ENCODE measurements at places on chromosomes 1 and 21. TPM values are rescaled to one million over a fixed set of nuclear protein-coding genes. Genes with fewer than 3 reads are reported as not detected.

GRCh38 chr1:184222652-184223052, 164.2 kb upstream of the C1orf21 start:
- DNase-seq, result peak; percentile 15

GRCh38 chr21:32860399-32860798, 88.8 kb upstream of the PAXBP1 start:
- no peak for DNase-seq

DNA sequence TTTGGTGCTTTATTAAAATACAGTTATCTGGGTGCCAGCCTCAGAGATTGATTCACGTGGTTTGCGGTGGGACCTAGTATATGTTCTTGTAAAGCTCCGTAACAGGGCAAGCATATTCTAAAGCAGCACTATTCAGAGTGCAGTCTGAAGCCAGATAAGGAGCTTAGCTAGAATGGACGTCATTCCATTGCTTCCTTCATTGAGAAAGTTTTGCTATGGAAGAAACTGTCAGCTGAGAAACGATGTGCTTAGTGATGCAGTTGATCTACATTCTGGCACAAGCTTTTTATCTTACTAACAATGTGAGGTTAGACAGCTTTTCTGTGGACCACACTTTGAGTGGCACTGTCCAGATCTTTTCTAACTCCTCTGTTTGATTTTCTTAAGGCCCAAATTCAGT, 26.2 kb downstream of the SLC44A3 start:
- DNase-seq, result no peak

GRCh38 chr1:41322835-41323234, 38.4 kb upstream of the FOXO6 start:
- no peak for DNase-seq

Gene HFM1
- 2.4 TPM for total RNA-seq

Measured in skin of body (tissue), 3 donors.